Fibroblast of lung (primary cell): ENCODE measurements at places on chromosomes 5 and 9. TPM values are rescaled to one million over a fixed set of nuclear protein-coding genes. Genes with fewer than 3 reads are reported as not detected.

CCL27 gene
- total RNA-seq: 0.26 TPM in 1 of 2 replicates, not detected in the other

OLFM1 gene
- total RNA-seq: 2.0 and 2.3 TPM in 2 replicates

P4HA2 gene
- total RNA-seq: 376 and 553 TPM in 2 replicates

ACO1 gene
- total RNA-seq: 51.1 and 77.8 TPM in 2 replicates

LCN15 gene
- not detected in 2 replicates for total RNA-seq

C9orf43 gene
- 0.50 and 0.51 TPM in 2 replicates for total RNA-seq

TAF11L5 gene
- total RNA-seq: not detected in 2 replicates

LVRN gene
- total RNA-seq: 0.17 and 0.26 TPM in 2 replicates

TMEFF1 gene
- 1.8 and 2.5 TPM in 2 replicates for total RNA-seq

HIGD2A gene
- total RNA-seq: 41.6 and 54.7 TPM in 2 replicates

PALM2AKAP2 gene
- 6.9 and 9.9 TPM in 2 replicates for total RNA-seq

CARD6 gene
- 12.7 and 14.4 TPM in 2 replicates for total RNA-seq

TLX3 gene
- not detected in 2 replicates for total RNA-seq

RGS14 gene
- total RNA-seq: 2.6 and 4.1 TPM in 2 replicates

ENTPD2 gene
- under 0.01 TPM in 2 replicates for total RNA-seq

TTC23L gene
- total RNA-seq: 0.26 and 0.33 TPM in 2 replicates

SEPTIN8 gene
- total RNA-seq: 50.3 and 64.2 TPM in 2 replicates

CDX1 gene
- under 0.01 and 0.33 TPM in 2 replicates for total RNA-seq

OGN gene
- total RNA-seq: 1.3 and 6.2 TPM in 2 replicates

CD14 gene
- total RNA-seq: 4.1 and 10.9 TPM in 2 replicates

QRFP gene
- total RNA-seq: not detected in 2 replicates

CDC20B gene
- total RNA-seq: under 0.01 TPM in 1 of 2 replicates, not detected in the other

POLK gene
- 33.4 and 44.9 TPM in 2 replicates for total RNA-seq

IFNA13 gene
- total RNA-seq: not detected in 2 replicates

C5orf46 gene
- not detected in 2 replicates for total RNA-seq

MAT2B gene
- total RNA-seq: 136 and 160 TPM in 2 replicates

HTR1A gene
- total RNA-seq: not detected in 2 replicates

RASEF gene
- 0.51 and 1.2 TPM in 2 replicates for total RNA-seq

SH3GL2 gene
- total RNA-seq: under 0.01 and 0.17 TPM in 2 replicates

AQP7 gene
- 0.26 and 0.83 TPM in 2 replicates for total RNA-seq

PDCD1LG2 gene
- total RNA-seq: 4.9 and 6.9 TPM in 2 replicates

SHC3 gene
- total RNA-seq: 7.7 and 16.2 TPM in 2 replicates

SHB gene
- 12.6 and 13.9 TPM in 2 replicates for total RNA-seq

PRSS3 gene
- total RNA-seq: 0.26 and 0.33 TPM in 2 replicates

DOK3 gene
- total RNA-seq: 0.99 and 2.1 TPM in 2 replicates

MAMDC4 gene
- 3.3 and 4.6 TPM in 2 replicates for total RNA-seq

TSLP gene
- total RNA-seq: 9.2 and 18.7 TPM in 2 replicates

GPRIN1 gene
- total RNA-seq: 4.9 and 6.3 TPM in 2 replicates

NUTM2G gene
- not detected in 2 replicates for total RNA-seq

FREM1 gene
- total RNA-seq: under 0.01 TPM in 2 replicates

ZFP37 gene
- total RNA-seq: 2.8 and 5.1 TPM in 2 replicates

ZDHHC11 gene
- 2.5 and 2.6 TPM in 2 replicates for total RNA-seq

SPINK13 gene
- not detected in 2 replicates for total RNA-seq

SLC45A2 gene
- total RNA-seq: under 0.01 TPM in 2 replicates

IRX1 gene
- total RNA-seq: not detected in 2 replicates

TMEM232 gene
- 5.6 and 7.4 TPM in 2 replicates for total RNA-seq

OSMR gene
- total RNA-seq: 74.7 and 102 TPM in 2 replicates

GLRA1 gene
- total RNA-seq: not detected in 2 replicates

ARL14EPL gene
- total RNA-seq: not detected in 2 replicates

PHF24 gene
- total RNA-seq: under 0.01 and 0.17 TPM in 2 replicates

OR1J2 gene
- total RNA-seq: 0.26 and 0.33 TPM in 2 replicates

SPINK7 gene
- total RNA-seq: not detected in 2 replicates

BNC2 gene
- total RNA-seq: 34.7 and 36.2 TPM in 2 replicates
